ENCODE measurements at places on chromosomes 4 and X. TPM values are rescaled to one million over a fixed set of nuclear protein-coding genes. Genes with fewer than 3 reads are reported as not detected.

DNA sequence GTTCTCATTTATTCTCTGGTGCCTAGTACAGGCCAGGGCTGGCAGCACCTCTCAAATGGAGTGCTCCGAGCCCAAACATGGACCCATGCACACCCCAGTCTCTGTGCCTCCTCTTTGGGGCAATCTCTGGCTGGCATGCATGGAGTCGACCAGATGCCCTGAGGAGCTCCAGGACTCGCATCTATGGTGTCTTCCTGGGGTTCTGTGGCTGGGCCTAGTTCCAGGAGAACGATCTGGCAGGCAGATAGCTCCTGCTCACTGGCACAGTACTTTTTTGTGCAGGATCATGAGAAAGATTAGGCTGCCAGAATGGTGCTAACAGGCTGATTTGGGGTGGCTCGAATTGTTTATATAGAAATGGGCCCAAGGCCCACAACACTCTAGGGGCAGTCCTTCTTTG lies 72.0 kb upstream of the PJA1 start:
- DNase-seq: no peak

GRCh38 chr4:139014371-139015268 lies 961 bp upstream of the NOCT start:
- peak; percentile 81 for DNase-seq

SMIM10L2A gene
- polyA plus RNA-seq: 4.2 TPM

SPIN2B gene
- 10.9 TPM for polyA plus RNA-seq

- DNase-seq: no peak
Observed at GRCh38 chr4:117093571-117093970, 8.2 kb upstream of the TRAM1L1 start.

DNA sequence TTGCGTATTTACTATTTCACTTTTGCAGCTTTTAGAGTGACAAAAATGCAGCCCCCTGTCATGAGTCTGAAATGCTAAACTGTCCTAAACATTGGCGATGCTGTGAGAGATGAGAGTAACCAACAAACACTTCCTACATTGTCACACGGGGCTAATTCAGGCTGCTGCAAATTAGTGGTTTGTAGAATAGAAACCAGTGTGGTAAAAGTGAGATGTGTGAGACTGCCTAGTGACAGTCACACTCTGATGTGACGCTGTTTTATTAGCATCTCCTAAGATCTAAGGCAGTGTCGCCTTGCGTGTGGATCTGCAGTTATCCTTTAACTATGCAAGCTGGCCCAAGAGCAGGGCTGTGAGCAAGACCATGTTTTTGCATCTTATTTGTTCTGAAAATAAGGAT lies 800.2 kb upstream of the TENM3 start:
- no peak for DNase-seq

GRCh38 chr4:87901422-87901992 lies 68.7 kb downstream of the MEPE start:
- DNase-seq: peak; percentile 38

- no peak for DNase-seq
Observed at GRCh38 chr4:107312366-107312765, 276.3 kb upstream of the DKK2 start.
